ENCODE measurements at places on chromosomes 1 and 21. TPM values are rescaled to one million over a fixed set of nuclear protein-coding genes. Genes with fewer than 3 reads are reported as not detected.

DNA sequence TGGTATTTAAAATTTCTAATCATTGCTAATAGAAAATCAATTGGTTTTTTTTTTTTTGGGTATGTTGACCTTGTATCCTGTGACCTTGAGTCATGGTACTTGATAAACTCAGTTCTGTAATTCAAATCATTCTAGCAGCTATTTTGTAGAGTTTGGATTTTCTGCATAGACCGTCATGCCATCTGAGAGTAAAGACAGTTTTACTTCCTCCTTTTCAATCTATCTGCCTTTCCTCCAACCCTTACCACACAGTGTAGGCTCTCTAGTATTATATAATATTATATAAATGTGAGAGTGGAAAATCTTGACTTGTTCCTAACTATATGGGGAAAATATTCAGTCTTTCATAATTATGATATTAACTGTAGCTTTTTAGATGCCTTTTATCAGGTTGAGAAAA lies 7.0 kb downstream of the TDRD5 start:
- no peaks in the 10 kb centered on the region for H3K36me3 ChIP-seq
- DNase-seq: no peak
- H3K27me3 ChIP-seq: no peaks in the 10 kb centered on the region
- no peaks in the 10 kb centered on the region for H3K4me1 ChIP-seq
- H3K27ac ChIP-seq: no peak overlapping the region
- no peak overlapping the region for H3K4me3 ChIP-seq

DNA sequence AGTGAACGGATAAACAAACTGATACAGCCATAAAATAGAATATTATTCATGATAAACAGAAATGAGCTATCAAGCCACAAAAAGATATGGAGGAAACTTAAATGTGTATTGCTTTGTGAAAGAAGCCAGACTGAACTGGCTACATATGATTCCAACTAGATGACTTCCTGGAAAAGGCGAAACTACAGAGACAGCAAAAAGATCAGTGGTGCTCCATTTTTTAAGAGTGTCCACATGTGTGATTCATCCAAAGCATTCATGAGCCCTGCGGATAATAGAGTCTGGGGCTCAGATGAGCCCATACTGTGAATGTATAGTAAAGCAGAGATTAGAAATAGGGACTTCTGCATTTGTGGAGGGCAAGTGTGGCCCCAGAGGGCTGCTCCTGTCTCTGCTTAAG lies 7.8 kb upstream of the TMEM222 start:
- no peaks in the 10 kb centered on the region for H3K27me3 ChIP-seq
- DNase-seq: no peak
- no peaks in the 10 kb centered on the region for H3K4me1 ChIP-seq
- H3K36me3 ChIP-seq: no peaks in the 10 kb centered on the region

Gene TNNT2
- polyA plus RNA-seq: 24.0 TPM

DNA sequence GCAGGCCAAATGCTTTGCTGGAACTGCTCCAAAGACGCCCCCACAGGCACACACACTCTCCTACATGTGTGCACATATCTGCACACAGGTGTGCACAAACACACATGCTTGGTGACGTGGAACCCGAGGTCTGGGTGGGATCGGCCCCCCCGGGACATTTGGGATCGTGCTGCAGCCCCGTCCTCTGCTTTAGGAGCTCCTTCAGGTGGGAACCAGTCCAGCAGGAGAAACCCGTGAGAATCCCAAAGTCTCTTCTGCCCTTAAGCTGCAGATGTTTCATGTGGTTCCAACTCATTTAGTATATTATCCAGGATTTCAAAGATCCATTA lies 38.6 kb downstream of the UBE2G2 start:
- DNase-seq: no peak
- no peaks in the 10 kb centered on the region for H3K4me1 ChIP-seq
- no peak overlapping the region for H3K27ac ChIP-seq
- no peaks in the 10 kb centered on the region for H3K27me3 ChIP-seq

Gene ECM1
- polyA plus RNA-seq: 8.1 TPM

DNA sequence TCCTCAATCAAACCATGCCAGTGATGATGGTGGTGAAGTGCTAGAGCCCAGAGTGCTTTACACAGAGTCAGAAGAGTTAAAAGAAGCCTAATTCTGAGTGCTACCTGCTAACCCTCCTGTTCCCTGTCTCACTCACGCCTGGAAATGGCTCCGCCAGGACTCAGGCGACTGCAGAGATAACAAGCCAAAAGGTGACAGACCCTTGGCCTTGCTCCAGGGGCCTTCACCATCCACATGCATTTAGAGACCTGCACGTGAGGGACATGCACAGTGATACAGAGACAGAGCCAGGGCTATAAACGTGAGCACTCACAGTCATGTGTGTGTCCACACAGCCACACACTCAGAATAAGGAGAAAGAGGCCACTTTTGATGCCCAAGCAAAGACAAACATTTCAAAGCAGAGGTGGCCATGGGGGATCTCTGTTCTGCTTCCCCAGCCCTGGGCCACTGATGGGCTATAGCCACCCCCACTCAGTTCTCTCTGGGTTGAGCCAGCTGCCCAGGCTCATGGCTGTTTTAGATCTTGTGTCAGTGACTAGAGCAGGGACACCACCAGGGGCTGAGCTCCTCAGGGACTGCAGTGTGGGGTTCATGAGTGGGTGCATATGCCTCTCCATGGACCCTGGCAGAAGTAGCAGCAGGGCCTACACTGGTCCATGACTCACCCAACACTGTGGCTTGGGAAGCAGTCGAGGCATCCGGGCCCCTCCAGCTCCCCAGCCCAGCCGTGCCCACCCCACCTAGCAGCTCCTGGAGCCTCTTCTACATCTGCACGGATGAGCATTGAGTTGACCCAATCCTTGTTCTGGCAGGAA lies 117.2 kb downstream of the EPHB2 start:
- H3K4me3 ChIP-seq: no peak overlapping the region
- H3K36me3 ChIP-seq: no peaks in the 10 kb centered on the region
- DNase-seq: no peak
- H3K27me3 ChIP-seq: no peaks in the 10 kb centered on the region
- no peak overlapping the region for H3K27ac ChIP-seq
